Erythroblast (primary cell): ENCODE measurements at places on chromosomes 3 and 15.

GRCh38 chr3:156551261-156551660 lies 3.7 kb downstream of the SSR3 start:
- DNase-seq = peak; percentile 4

DNA sequence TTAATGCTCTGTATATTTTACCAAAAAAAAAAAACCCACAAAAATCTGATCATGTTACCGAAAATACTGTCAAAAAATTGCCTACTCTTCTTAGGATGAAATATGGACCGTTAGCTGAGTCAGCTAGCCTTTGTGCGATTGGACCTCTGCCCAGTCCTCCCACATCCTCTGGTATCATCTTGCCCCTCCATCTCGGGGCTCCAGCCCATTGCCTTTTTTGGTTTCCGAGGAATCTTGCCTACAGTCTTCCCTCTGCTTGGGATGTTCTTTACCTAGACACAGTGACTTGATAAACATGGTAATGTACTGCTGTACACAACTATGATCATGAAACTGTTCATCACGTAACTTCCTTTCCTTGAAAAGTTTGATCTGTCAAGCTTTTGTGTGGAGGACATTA lies 371.4 kb downstream of the SV2B start:
- no peak for DNase-seq

GRCh38 chr3:73255609-73256029 lies 194.2 kb downstream of the EBLN2 start:
- peak; percentile 2 for DNase-seq

GRCh38 chr3:74489050-74489792 lies 125.2 kb downstream of the CNTN3 start:
- DNase-seq = no peak
